ENCODE measurements at places on chromosomes 5 and 9.

DNA sequence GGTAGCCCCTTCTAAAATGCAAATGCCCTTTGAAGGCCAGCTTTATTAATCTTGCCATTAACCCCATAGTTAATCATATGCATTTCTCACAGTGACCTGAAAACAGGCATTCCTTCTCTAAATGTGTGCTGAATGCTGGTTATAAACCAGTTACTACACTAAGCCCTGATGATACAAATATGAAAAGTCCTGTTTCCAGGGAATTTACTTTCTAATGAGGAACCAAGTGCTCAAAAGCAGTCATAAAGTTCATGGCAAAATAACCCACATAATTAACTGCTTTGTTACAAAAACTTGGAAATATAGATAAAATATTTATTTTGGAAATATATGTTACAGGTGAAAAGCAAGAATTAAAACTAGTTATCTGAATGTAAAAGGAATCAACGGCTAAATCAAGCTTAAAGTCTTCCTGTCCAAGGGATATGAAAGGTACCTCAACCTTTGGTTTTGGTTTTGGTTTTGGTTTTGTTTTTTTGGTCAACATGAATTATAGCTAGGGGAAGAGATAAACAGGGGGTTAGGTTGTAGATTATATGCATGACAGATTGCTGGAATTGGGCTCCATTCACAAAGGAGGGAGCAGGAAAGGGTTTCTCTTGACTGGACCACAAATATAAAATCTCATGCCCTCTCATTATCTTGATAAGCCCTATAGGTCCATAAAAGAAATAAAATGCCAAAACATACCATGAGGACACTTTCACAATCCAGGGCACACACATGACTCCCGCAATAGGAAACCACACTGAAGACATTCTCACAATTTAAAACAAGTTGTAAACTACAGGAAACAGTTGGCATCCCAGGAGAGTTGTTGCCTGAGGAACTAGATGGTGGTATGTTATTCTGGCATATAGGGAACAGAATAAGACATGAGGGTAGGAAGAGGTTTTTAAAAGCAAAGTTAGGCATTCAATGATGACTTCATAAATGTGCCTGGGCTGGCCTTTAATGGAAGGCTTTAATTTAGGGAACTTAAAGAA is 46.7 kb upstream of the MACIR start:
- DNase-seq: no peak

DNA sequence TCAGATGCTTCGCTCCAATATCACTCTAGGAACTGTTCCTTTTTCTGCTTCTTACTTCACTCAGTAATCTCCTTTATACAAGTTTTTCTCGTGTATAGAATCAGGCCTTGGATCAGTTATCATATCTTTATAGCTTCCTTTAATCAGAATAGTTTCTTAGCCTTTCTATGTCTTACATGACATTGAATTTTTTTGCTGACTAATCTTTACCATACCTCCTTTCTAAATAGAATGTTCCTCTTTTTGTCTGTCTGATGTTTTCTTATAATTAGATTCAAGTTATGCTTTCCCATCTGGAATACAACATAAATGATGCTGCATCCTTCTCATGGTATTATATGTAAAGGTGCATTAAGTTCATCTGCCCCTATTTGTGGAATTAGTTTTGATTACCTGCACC is 40.2 kb upstream of the TYRP1 start:
- no peak for DNase-seq

DNA sequence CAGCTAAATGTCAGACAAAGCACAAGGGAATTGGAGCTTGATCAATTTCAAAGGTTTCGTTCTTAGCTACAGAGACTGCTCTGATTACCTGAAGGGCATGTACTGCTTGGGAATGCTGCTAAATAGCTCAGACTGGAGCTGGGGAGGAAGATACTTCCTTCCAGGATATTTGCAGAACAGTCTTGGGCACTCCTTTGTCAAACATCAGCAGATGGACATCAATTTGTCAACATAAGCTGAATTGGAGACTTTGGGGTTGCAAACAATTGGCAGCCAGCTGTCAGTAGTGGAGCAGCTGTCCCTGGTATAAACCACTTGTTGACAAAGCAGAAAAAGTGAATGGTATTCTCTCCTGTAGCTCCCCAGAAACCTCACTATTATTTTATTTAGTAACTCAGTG is 182.0 kb downstream of the CCDC192 start:
- DNase-seq: no peak

GRCh38 chr5:31270396-31270795 is 76.9 kb downstream of the CDH6 start:
- DNase-seq: no peak

DNA sequence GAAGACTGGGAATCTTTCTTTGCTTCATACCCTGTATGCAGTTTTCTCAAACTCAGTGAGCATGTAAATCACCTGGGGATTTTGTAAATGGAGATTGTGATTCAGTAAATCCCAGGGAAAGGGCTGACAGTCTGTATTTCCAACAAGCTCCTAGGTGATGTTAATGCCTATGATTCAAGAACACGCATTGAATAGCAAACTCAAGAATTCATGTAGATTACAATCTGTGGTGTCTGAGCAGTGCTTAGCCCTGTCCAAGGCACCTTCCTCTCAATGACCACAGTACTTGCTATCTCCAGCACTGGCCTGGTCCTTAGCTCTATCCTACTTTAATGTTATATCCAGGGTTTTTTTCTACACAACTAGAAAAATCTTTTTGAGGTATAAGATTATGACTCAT is 721.4 kb upstream of the MEF2C start:
- no peak for DNase-seq
